ENCODE measurements at places on chromosomes 5 and 9.

DNA sequence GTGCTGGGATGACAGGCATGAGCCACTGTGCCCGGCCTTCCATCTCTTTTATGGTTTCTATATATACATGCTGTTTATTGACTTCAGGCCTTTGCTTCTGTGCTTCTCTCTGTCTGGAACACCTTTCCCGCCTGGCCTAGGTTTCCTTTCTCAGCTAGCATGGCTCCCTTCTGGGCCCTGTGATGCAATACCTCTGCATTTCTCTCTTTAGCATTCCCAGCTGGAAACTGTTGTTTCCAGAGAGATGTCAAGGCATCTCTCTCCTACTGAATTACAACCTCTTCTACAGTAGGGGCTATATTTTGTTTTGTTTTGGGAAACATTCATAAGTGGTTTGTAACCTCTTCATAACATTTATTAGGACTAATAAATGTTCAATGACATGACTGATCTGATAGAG, 57.1 kb downstream of the RPS23 start:
- DNase-seq = no peak

DNA sequence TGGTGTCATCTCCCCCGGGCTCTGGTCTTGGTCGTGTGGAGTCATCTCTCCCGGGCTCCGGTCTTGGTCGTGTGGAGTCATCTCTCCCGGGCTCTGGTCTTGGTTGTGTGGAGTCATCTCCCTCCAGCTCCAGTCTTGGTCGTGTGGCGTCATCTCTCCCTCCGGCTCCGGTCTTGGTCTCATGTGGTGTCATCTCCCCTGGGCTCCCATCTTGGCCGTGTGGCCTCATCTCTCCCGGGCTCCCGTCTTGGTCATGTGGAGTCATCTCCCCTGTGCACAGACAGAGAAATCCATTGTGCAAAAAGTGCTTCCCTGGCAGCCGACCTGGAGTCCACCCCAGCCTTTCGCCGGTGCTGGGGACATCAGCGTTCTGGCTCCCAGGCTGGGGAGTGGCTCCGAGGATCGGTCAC, 91.1 kb upstream of the CACNA1B start:
- no peak for DNase-seq

GRCh38 chr5:28567048-28567447, 1528.7 kb upstream of the CDH9 start:
- DNase-seq = no peak

DNA sequence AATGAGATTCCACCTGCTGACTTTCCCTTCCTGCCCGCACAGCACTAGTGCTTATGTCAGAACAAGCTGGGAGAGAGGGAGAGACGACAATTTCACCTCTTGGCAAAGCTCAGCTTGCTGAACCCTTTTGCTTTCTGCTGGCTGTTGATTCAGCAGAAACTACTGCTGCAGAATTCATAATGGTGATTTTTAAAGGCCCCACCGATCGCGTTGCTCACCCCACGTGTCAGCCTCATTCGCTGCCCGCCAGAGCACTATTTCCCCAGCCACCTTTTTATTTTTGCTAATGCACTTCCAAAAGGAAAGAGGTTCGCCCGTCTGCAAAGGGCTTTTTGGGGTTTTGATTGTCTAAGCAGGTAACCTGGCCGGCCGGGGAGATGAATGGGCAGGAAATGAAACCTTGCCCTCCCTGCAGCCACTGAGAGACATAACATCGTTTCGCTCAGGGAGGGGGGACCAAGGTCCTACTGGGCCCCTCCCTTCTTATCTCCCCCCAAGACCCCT, 1.3 kb downstream of the PPP2R2B start:
- peak; percentile 53 for DNase-seq

GRCh38 chr9:37005517-37006140, 28.4 kb downstream of the PAX5 start:
- no peak for DNase-seq

DNA sequence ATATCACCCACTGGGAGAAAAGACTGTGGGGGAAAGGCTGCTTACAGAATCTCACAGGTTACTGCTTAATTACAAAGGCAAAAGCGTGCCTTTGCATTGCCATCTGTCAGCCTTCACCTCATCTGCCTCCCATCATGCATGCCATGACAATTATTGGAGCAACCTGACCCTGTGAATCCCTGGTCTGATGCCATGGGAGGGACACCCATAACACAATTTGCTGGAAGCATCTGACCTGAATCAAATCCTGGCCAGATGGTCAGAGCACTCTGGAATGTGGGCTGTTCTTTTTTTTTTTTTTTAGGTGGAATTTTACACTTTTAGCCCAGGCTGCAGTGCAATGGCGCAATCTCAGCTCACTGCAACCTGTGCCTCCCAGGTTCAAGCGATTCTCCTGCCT, 11.6 kb upstream of the RETREG1 start:
- no peak for DNase-seq

DNA sequence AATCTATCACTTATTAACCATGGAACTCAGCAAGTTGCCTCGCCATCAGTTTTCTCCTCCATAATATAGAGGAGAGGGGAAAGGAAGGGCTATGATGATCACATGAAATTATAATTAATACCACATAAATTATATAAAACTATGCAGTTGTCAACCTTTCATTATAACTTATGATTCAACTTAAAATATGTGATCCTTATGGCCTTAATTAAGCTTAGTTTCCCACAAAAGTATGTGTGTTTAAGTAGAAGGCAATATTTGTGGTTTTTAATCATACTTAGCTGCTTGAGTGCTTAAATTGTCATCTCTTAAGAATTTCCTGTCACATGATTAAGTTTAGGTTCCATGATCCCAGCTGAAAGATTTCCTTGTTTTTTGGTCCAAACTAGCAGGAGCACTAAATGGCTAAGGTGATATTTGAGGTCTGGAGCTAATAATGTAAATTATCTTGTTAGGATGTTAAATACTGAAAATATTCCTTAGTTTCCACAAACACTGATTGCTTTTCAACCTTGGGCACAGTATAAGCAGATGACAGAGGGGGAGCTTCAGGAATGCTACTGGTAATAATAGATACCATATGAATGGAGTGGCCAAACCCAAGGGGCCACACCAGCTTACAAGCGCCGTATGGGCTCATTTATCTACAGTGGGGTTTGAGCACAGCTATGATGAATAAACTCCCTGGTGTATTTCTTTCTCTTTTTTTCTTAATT, 26.4 kb upstream of the F2R start:
- DNase-seq = no peak

DNA sequence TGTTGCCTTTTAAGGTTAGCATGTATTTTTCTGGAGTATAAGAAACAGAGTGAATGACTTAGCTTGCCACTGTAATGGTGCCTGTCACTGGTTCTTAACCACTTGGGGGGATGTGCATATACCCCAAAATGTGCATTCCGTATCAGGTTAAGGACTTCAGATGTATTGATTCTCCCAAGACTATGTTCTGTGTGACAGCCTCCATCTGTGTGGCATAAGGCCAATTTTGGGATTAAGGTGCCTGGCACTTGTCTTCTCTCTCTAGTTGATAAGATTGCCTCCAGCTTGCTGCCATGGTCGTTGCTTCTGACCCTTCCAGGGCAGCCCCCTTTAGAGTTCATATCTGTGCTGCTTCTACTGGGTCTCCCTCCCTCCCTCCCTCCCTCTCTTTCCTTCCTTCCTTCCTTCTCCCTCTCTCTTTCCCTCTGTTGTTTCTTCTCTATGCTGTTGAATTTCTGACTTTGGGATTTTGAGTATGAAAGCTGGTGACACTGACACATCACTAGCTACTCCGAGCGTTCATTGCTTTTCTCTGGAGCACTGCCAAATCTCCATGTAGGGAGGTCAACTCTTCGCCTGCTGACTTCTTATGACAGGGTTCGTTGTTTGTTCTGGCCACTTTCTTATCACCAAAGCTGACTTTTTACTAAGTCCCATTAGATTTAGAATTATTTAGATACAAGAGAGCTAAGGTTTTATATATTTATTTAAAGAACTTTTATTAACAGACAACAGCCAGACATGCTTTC, 31.0 kb downstream of the TNFAIP8 start:
- DNase-seq = no peak

- DNase-seq = no peak
Observed at GRCh38 chr9:18739127-18739526, 265.2 kb downstream of the ADAMTSL1 start.

GRCh38 chr5:124733329-124733650, 13.1 kb downstream of the ZNF608 start:
- no peak for DNase-seq

- DNase-seq = no peak
Observed at GRCh38 chr9:89418474-89418845, 79.5 kb downstream of the SEMA4D start.

GRCh38 chr5:69213513-69214215, 21.0 kb upstream of the CDK7 start:
- no peak for DNase-seq

DNA sequence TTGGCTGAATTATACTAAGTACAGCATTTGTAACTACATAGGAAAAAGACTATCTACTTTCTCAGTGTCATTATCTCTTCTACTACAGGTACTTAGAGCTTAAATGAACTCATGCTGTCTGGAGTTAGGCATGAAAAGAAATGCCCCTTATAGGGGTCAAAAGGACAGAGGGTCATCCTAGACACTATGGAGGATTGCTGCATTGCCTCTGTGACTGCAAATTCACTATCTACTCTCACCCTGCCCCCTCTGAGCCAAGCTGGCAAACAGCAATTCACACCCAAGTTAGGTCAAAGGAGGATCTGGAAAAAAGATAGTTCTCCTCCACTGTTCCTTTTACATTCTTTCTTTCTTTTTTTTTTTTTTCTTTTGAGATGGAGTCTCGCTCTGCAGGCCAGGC, 36.7 kb downstream of the ANKRD31 start:
- DNase-seq = no peak

DNA sequence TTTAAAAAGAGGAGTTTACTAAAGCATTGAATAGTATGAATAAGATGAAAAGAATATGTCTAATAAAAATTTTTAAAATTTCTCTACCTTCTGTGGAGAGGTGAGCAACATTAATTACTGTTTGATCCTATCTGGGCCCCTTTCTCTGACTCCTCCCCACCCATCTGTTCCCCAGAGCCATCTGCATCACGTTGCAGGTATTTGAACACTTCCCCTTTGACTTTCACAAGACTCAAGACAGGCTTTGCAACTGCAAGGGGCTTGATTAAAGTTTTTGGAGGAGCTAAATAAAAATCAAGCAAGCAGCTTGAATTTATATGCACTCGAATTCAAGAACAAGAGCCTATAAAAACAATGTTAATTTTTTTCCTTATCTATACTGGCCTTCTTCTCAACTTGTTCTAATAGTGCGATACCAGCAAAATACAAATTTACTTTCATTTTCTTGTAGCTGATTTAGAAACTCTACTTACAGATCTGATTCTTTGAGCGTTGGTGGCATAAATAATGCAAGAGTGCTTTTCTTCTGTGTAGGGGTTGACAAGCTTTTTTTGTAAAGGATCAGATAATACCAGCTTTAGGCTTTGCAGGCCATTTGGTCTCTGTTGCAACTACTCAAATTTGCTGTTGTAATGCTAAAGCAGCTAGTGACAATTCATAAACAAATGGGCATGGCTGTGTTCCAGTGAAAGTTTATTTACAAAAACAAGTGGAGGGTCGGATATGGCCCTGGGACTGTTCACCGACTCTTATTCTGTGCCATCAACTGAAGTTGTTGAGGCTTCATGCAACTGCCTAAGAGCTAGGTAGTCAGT, 21.2 kb downstream of the TXNDC8 start:
- no peak for DNase-seq

DNA sequence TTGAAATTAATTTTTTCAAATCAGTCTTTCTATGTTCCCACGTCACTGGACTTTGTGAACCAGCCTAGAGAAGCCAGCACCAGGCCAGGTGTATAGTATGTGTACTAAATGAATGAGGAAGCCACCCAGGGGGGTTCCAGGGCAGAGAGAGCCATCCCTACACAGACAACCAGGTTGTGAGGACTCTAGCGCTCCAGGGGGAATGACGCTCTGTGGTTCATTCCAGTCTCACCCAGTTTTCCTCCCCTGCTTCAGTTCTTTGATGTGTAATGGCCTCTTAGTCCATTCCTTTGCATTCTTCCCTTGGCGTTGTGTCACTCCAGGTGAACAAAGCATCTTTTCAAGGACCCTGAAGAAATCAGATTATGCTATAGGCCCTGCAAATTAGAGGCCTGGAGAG, 330.6 kb downstream of the NSG2 start:
- DNase-seq = no peak

GRCh38 chr9:127166111-127166510, 43.7 kb upstream of the ANGPTL2 start:
- DNase-seq = no peak

- peak; percentile 95 for DNase-seq
Observed at GRCh38 chr5:140557136-140557805, at the start of gene SRA1. Gene SRA1, minus strand, starts transcription at chr5:140557473. Its CDS starts 21 bp downstream, at chr5:140557452.

DNA sequence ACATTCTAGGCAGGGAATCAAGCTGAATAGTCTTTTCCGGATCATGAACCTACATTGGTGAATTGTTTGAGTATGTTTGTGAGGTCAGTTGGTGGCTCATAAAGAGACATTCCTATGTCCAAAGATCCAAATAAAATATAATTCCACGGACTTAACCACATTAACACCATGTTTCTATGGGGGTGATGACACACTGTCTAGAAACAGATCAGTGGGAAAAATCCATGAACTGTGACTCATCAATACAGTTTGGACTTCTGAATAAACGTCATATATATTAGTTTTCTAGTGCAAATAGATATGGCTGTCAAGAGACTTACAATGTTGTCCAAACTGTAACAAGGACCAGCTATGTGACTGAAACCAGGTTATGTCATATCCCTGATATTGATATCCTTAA, 509.9 kb upstream of the TYRP1 start:
- DNase-seq = no peak

DNA sequence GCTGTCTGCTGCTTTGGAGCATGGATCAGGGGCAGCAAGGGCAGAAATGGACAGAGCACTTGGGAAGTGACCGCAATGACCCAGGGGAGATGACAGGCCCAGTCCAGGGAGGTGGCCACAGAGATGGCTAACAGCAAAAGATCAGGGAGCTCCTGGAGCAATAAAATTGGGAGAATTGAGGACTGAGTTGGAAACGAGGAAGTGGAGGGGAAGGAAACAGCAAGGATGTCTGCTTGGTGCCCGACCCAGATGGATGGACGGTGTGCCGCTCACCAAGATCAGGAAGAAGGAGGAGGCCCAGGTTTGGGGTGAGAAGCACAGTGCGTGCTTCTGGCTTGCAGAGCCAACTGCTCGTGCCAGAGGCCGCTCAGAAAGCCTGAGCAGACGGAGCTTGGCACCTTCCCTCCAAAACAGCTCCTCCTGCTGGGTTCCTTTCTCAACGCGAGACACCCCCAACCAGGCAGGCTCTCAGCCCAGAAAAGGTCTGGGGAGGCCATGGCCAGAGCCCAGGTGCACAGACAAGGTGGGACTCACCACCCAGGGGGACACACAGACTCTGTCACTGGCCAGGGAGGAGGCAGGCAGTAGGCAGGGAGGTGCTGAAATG, 1.7 kb upstream of the SLC34A1 start:
- DNase-seq = peak; percentile 26

- no peak for DNase-seq
Observed at GRCh38 chr5:179923436-179923835, 15.7 kb upstream of the TBC1D9B start.
